Stimulated activated CD8-positive, alpha-beta memory T cell treated with anti-CD3 and anti-CD28 coated beads, Interleukin-15, amount 100 ng/mL, for 24 hours (primary cell): ENCODE measurements at places on chromosomes 1 and 21.

- DNase-seq = no peak
Measured at GRCh38 chr1:211334986-211335385, 8.4 kb downstream of the TRAF5 start.

DNA sequence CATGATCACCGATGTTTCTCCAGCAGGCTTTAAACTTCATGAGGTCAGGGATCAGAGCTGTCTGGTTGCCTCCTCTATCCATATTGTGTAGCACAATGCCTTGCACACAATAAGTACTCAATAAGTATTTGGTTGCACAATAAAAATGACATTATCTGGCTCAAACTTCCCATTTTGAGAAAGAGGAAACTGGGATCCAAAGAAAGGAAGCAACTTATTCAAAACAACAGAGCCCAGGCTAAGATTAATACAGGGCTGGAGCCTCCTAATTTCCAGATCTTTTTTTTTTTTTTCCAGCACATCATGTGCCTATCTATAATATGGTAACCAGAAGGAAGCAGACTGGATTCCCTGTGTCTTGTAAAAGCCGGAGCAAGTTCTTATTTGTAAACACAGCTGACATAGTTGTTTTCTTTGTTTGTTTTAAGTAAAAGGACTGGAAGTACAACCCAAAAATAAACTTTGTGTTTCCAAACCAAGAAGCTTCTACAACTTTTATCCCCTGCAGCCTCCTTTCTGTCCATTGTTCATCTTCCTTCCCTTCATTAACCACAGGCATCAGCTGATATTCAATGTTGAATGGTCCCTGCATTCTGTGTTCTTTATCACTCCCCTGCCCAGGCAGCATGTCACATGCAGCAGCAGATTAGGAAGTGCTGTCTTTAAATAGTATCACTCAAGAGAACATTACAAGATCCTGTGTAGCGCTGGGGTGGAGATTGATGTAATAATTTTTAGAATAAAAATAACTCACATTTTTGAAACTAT, 71.2 kb upstream of the HOOK1 start:
- DNase-seq = no peak

DNA sequence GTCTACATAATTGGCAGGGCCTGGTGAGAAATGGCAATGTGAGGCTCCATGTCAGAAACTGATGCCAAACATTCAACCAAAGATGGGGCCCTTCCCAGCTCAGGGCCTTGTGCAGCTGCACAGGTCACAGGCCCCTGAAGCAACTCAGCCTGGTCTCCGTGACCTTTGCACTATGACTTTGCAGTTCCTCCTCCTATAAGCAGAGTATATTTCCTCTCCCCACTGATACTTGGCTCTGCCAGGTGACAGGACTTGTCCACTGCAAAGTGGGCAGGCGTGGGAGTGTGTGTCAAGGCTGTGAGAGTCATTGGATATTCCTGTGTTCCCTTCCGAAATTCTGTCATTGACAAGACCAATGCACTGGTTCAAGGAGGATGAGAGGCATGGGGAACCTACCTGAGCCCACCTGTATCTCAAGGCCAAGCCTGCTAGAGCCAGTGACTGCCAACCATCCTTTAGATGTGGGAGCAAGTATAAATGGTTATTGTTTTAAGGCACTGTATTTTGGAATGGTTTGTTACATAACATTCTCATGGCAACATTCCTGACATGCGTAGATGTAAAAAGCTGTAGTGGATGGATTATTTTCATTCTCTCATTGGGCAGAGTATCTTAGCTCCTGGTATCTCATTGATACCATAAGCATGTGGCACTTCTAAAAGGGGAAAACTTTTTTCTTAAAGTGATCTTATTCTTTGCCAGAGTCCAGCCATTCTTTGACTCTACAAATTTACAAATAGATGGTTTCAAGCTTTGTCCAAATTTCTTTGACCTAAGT, 75.2 kb downstream of the CNIH3 start:
- DNase-seq = no peak

- DNase-seq = no peak
Measured at GRCh38 chr1:63621698-63622097, 28.5 kb downstream of the PGM1 start.

DNA sequence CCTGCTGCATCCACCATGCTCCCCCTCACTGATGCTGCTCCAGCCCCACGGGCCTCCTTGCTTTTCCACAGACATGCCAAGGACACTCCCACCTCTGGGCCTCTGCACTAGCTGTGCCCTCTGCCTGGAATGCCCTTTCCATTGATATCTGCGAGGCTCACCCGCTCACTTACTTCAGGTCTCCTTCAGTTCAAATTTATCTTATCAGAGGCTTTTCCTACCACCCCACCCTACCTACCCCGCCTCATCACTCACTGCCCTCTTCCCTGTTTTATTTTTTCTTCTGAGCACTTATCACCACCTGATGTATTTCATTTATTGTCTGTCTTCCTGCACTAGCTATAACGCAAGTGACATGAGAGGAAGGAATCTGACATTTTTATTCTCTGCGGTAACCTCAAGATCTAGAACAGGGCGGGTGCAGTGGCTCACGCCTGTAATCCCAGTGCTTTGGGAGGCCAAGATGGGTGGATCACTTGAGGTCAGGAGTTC, 7.0 kb downstream of the HSPG2 start:
- no peak for DNase-seq

- no peak for DNase-seq
Measured at GRCh38 chr1:171254859-171255258, 6.6 kb downstream of the FMO1 start.

DNA sequence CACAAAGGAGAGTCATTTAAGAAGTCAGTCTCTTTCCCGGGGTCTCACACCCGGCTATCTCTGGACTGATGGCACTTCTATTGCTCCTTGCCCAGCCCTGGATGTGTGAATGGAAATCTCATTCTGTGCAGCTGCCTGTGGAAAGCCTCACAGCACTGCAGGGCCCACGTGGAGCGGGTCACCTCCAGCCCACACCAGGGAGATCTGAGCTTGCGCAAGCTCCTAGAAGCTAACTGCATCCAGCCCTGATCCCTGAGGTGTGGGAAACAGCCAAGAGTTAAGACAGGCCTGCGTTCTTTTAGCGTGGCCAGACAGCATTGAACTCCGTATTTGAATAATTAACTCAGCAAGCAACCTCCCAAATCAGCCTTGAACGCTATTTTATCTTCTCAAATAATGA, 150.5 kb downstream of the LRIG2 start:
- DNase-seq = no peak

GRCh38 chr1:209890641-209891330, 47.2 kb upstream of the SYT14 start:
- no peak for DNase-seq

GRCh38 chr1:8583031-8583430, 234.4 kb downstream of the RERE start:
- no peak for DNase-seq

GRCh38 chr1:161998811-161999210, 24.9 kb downstream of the OLFML2B start:
- DNase-seq = no peak

DNA sequence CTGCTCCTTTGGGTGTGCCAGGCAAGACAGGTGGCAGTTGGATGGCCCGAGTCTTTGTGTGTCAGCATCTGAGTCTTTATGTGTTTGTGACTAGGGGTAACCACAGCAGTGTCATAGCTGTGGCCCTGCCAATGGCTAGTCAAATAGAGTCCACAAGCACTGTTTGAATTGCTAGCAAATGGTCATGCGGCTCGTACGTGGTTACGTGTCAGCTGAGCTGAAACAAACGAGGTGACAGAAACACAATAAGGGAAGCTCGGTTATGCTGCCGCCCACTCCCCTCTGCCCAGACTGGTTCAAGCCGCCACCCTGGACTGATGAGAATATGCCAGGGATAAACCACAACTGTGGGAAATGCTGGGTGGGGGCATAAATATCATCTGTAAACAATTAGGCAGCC, 174.3 kb upstream of the LMO4 start:
- no peak for DNase-seq

GRCh38 chr1:20009212-20009611, 29.8 kb upstream of the PLA2G2A start:
- DNase-seq = no peak

DNA sequence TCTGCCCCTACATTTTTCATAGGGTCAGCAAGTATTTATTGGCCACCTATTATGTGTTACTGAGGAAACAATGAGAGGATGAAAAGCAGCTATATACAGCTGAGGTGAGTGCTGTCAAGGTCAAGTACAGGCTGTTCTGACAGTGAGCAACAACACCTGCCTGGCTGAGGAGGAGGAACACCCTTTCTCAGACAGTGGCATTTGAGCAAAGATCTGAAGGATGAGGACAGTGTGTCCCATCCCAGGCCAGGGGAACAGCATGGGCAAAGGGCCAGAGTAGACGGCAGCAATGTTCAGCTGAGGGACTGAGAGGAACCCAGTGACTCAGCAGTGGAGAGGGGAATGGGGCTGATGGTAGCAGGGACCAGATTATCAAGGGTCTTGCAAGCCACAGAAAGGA, 101.0 kb downstream of the ELAVL4 start:
- DNase-seq = no peak

DNA sequence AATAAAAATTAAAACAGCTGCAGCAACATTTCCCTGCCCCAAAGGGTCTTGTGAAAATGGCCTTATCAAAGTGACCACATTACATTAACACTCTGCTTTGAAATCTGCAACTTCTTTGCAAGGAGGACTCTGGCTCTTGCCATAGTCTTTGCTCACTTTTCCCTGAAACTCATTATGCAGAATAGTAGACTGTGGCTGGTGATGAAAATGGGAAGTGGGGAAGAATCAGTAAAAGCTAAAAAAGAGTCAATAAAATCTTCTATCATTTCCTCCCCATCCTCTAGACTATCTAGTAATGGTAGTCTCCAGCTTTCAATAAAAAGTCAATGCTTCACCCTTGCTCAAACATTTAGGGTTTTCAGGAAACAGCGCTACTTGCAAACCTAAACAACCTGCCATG, 18.6 kb upstream of the NUP133 start:
- no peak for DNase-seq

GRCh38 chr1:61604261-61604660, 120.7 kb downstream of the TM2D1 start:
- no peak for DNase-seq

- no peak for DNase-seq
Measured at GRCh38 chr1:45730780-45731319, 19.6 kb downstream of the IPP start.

DNA sequence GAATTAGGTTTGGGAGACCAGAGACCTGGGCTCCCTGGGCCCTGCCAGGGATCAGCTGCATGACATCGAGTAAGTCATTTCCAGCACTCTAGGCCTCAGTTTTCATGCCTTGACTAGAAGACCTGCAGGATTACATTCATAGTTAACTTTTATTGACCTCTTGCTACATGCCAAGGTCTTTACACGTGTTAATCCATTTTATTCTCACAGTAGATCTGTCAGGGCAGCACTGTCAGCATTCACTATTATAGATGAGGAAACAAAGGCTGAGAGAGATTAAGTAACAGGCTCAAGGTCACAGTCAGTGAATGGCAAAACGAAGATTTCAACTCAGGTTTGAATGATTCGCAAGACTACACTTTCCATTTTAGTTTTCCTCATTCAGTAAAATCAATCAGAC, 37.0 kb downstream of the PGM1 start:
- no peak for DNase-seq

DNA sequence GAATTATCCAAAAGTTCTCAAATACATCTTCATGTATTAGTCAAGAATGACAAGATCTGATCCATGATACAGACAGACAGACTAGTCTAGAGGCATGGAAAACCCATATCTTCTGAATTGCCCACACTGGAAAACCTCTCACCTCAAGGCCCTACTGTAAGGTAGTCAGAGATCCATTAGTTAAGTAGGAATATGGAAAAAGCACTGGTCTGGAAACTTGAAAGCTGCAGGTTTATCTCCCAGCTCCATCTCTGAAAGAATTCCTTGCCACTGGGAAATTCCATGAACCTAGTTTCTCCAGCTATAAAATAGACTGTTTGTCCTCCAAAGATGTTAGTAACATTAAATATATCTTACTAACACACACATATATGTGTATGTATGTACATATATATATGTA, 169.2 kb downstream of the AKT3 start:
- no peak for DNase-seq

DNA sequence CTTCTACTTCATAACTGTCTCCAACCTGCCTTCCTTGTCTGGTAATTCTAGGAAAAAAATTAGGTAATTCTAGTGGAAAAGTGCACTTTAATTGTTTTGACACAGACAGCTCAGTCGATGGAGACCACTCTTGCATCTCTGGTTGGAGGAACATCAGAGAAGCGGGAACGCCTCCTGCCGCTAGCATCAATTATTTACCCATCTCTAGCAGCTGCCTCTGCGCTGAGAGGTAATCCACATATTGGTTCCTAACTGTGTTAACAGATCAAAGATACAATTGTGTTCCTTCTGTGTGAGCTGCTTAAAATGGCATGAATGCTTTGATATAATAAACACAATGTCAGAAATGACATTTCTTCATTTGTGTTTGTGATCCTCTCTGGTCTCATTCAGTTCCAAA, 33.3 kb downstream of the C2CD2 start:
- no peak for DNase-seq

DNA sequence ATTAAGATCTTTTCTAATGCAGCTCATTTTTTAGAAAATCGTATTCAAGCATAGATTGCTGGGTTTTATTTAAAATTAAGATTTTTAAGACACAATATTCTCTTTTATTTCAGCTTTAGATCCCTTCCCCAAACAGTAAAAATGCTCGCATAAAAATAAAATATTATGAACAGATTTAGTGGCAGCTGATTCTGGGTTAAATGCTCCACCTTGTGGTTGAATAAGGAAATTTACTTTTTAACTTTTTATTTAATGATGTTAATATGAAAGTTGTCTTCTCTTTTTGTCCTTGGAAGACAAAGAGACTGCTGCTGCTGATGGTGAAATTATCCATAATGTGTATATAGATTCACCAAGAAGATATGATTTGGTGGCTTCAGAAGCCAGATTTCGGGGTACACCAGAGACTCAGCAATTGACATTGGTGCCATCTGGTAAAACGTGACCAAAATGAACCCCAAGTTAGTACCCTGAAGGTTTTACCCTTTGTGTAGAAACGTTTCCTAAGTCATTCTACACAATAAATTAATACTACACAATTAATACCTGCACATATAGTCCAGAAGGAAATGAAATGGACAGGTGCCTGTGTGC, 128.0 kb downstream of the ADAMTS1 start:
- no peak for DNase-seq

DNA sequence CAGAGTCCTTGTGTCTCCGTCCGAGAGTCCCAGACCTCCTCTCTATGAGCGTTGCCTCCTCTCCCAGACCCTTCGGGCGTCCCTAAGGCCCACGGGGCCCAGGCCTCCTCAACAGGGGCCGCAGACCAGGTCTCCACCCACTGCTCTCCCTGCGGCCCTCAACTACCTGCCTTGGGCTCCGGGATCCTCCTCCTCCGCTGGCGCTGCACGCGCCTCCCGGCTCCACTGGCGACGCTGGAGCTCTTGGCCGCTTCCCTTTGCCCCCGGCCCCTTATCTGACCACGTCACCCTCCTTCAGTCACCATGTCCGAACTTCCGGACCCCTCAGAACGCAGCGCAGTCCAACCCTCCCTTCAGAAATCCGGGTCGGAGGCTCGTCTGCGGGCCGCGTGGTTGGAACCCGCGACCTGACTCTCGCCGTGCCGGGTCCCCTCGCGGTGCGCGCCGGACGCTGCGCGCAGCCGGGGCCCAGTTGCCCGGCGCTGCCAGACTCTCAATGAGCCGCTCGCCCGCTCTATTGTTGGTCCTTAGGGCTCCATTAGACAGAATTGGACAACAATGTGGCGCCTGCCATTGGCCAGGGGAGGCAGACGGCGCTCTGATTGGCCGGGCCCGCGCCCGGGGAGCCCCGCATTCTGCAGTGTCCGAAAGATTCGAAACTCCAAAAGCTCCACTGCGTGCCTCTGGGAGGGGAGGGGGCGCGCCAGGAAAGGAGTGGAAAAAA, at the start of gene DMRTA2:
TSS of gene DMRTA2 (minus strand) at position 498 of the 724 bp plus-strand sequence. CDS start 1,907 bp downstream, outside the sequence.
- no peak for DNase-seq
